ENCODE measurements at places on chromosomes 6 and 20.

GRCh38 chr6:168884050-168884645, 369.5 kb downstream of the THBS2 start:
- no peak for DNase-seq

GRCh38 chr20:45611054-45611453, 18.5 kb upstream of the WFDC10A start:
- DNase-seq = no peak

DNA sequence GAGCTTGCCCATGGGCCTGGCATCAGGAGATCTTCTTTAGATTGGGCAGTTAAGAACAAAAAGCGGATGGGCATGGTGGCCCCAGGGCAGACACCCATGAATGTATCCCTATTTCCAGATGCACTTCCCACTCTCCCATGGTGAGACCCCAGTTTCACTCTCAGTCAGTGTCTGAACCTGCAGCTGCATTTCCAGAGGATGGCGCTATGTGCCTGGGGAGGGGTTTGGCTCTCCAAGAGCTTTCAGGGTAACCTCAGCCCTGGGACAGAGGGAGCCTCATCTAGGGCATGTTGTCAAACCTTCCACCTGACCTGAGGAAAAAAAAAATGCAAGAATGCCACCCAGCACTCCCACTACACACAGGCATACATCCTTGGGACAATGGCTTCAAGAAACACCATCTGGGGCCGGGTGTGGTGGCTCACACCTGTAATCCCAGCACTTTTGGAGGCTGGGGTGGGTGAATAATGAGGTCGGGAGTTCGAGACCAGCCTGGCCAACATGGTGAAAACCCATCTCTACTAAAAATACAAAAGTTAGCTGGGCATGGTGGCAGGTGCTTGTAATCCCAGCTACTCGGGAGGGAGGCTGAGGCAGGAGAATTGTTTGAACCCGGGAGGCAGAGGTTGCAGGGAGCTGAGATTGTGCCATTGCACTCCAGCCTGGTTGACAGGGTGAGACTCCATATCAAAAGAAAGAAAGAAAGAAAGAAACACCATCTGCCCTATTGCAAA, 1.9 kb downstream of the CST9L start:
- no peak for DNase-seq

GRCh38 chr20:46058599-46059281, 29.7 kb downstream of the SLC12A5 start:
- DNase-seq = no peak

DNA sequence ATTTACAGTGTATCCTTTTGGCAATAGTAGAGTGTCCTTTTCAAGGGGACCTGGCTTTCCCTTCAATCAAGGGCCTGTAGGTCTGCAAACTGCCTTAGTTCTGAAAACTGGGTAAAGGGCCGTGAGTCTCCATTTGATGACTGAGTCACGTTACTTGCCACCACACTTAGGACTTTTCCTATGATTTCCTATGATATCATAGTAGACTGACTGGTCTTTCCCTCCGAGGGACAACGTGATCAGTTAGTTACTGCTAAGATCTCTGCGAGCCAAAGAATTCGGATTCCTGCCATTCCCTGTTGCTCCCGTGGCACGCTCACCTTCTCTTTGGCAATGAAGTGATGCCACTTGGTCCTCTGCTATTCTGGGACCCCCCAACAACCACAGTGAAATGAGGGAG, 8.4 kb downstream of the ZNF831 start:
- DNase-seq = no peak

GRCh38 chr6:82957868-82958245, 107.8 kb downstream of the UBE3D start:
- no peak for DNase-seq

DNA sequence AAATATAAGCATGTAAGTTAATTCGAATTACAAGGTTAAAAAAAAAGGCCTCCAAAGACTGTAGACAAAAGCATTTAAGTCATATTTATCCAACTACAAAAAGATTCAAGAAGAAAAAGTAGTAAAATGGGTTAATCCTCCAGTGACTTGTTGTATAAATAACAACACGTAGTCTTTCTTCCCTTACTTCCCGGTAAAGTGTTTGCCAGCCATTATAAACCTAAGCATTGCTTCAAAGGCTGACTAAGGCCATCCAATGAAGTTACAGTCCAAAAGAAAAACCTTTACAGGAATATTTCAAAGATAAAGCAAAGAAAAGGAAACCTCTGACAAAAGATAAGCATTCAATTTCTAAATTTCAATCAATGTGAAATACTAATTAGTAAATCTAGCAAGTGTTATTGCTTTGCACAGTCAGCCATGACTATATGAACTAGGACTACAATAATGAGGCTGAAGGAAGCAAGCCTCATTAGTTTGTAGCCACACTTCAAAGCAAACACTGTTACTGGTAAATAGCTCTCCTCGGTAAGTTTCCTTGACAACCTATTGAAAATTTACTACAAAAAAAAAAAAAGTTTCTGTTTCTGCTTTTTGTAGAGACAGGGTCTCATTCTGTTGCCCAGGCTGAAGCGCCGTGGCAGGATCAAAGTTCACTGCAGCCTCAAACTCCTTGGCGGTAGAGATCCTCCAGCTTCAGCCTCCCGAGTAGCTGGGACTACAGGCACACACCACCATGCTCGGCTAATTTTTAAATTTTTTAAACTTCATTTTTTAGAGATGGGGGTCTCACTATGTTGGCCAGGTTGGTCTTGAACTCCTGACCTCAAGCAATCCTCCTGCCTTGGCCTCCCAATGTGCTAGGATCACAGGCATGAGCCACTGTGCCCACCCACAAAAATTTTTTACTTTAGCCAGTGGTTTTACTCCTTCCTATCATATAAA, 46.0 kb downstream of the NUDT3 start:
- no peak for DNase-seq

GRCh38 chr6:122068291-122068769, 331.1 kb upstream of the HSF2 start:
- no peak for DNase-seq

All from omental fat pad (tissue), 4 donors.